ENCODE measurements at places on chromosomes 3 and 15.

- DNase-seq, result no peak
Observed at GRCh38 chr3:120470870-120471269, 20.1 kb upstream of the FSTL1 start.

DNA sequence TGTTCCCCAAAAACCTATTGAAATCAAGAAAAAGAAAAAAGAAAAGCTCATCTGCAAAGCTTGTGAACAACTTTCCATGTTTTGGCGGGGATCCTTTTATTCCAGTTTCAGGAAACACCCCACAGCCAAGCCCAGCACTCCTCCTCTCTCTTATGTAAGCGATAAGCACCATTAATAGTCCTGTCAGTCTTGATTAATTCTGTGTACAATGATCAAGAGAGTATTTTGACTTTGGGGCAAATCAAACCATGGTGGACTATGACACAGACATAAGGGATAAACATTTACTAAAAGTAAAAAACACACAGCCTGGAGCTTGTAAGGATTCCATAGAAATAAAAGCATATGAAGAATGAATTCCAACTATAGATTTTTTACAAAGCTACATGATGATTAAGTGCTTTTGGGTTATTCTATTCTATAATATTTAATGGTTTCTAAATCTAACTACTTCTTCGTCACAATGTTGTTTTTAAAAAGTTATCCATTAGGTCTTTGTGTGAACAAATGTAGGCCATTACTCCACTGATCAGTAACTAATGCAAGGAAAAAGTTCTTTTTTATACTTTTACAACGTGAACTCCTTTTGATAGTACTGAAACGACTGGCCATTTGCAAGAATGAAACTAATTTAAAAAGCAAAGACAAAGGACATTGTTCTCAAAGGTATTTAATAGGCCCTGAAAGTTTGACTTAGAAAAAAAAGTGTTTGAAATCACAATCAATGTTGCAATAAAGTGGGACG, 106.5 kb downstream of the KCNAB1 start:
- no peak for DNase-seq

GRCh38 chr15:73397461-73397860, 28.7 kb upstream of the HCN4 start:
- no peak for DNase-seq

GRCh38 chr3:41199866-41200668, 762 bp downstream of the CTNNB1 start:
- DNase-seq, result peak; percentile 9

GRCh38 chr3:56154297-56154696, 314.0 kb downstream of the ERC2 start:
- DNase-seq, result no peak

GRCh38 chr3:67048067-67048714, 50.1 kb downstream of the KBTBD8 start:
- DNase-seq, result no peak

DNA sequence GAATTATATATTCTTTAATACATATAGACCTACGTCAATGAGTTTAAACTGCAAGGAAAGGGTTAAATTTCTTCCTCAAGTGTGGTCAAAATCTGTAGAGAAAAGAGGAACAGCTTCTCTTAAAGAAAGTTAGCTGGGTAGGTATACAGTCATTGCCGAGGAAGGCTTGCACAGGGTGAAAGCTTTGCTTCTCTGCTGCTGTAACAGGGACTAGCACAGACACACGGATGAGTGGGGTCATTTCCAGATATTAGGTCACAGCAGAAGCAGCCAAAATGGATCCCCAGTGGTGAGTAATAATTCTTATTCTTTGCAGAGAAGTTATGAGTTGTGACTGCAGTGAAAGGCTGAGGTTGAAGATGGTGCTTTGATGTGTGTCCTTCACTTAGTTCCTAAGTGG, at the start of gene CD86:
TSS of gene CD86 (plus strand) at position 148 of the 400 bp plus-strand sequence. CDS start at position 276, 128 bp downstream.
- no peak for DNase-seq

DNA sequence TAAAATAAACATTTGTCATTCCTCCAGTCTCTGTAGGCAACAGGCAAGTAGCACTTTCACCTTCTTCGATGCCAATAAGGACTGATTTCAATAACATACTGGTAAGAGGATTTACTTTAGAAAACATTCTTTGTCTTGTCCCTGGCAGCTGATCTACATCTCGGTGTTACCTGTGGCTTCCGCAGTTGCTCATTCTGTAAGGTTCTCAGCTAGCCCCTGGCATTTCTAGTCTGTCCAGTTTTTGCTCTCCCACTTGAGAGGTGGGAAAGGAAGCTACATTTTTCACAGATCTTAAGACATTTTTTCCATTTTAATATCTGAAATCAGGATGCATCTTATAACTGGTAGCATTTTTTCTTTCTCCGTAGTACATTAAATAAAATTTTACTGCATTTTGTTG, 19.7 kb upstream of the MAP6D1 start:
- DNase-seq, result no peak

DNA sequence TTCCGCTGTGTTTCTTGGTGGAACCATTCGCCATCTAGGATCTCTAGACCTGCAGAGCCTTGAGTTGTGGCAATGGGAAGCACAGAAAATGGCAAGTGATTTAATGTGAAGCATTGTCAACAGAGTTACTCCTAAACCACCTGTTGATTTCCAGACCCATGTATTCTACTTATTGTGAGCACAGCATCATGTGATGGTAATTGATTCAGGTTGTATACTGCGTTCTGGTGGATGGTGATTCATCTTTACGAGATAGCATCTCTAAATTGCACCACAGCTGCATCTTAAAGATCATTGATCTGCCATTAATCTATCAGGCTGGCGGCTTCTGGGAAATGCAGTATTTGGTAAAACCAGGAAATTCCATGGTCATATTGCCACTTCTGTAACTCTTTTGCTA, 7.4 kb downstream of the RTP4 start:
- DNase-seq, result no peak

- peak; percentile 30 for DNase-seq
Observed at GRCh38 chr15:43977072-43977884, 150.5 kb downstream of the WDR76 start.

DNA sequence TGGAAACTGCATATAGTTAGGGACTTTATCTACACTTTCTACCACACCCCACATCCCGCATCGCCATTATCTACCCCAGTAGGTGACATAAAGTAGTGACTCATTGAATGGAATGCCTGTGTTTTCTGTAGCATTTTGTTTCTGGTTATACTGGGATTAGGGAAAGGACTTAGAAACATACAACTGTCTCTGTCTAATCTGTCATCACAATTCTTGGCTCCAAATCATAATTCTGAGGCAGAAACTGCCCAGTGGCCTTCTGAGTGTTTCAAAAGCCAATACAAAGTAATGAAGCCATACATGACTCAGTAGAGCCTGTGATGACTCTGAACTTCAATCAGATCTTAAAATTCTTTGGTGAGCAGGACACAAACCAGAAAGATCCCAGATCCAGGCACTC, 115.7 kb upstream of the CHRM5 start:
- no peak for DNase-seq

DNA sequence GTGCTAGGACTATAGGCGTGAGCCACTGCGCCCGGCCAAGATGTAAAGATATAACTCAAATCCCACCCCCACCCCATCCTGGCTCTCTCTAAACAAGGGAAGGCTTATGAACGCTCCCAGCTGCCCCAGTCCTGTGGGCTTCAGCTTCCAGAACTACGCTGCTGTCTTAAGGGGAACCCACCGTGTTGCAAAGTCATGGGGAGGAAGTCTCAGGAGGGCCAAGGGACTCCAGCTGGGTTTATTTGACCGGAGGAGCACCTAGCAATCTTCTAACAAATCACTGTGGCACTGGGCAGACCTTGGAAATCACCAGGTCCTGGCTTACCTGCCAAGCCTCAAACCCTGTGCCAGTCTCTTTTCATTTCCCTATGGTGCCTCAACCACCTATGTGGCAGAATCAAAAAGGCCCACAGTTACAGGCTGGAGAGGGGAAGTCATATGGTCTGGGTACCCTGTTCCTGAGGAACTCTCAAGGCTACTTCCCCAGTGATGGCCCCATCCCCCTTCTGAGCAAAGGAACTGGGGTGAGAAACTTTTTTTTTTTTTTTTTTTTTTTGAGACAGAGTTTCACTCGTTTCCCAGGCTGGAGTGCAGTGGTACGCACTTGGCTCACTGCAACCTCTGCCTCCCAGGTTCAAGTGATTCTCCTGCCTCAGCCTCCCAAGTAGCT, 83.4 kb downstream of the RBPMS2 start:
- DNase-seq, result no peak

GRCh38 chr15:69909719-69910444, 187.8 kb downstream of the TLE3 start:
- no peak for DNase-seq

DNA sequence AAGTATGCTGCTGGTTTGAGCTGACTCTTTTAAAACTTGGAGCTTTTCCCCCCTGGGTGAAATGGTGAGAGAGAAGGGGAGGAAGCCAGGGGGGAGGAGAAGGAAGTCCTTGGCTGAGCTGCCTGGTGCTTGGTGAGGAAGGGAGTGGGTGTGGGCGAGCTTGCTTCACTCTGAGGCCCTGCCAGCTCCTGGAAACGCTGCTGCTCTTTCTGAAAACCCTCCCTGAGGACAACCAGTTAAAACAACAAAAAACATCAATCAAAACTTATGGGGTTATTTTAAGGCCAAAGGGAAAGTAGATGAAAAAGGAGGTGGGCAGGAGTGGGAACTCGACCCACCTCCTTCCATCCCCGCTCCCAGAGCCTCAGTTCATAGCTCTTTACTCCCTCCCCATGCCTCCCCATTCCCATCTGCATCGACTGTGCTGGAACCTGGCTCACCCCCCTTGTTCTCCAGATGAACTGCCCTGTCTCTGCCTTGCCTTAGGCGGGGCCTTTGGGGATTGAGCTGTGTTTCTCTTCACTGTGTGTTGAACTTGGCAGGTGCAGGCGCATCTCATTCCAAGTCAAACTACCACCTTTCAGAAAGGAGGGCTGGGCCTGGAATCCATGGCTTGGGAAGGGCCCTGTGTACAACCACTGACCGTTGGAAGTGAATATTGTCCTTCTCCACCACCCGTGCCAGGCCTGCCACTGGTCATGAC, 166.1 kb downstream of the ZNF621 start:
- DNase-seq, result no peak

DNA sequence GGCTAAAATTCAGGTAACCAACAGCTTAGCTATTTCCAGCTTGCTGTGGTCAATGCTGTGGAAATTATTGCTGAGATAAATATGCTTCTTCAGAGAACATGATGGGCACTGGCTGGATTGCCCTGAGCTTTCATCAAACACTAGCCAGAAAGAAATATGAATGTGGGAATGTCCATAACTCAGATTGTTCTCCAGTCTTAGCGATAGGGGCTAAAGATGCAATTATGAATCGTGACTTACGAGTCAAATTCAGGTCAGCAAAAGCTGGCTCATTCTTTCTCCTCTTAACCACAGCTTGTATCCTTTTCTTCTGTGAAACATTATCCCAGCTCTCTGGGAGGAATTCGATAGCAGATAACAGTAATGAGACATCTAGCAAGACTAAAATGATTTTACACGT, 307.6 kb downstream of the RYR3 start:
- DNase-seq, result no peak

GRCh38 chr3:99866261-99866761, 48.6 kb downstream of the CMSS1 start:
- no peak for DNase-seq

DNA sequence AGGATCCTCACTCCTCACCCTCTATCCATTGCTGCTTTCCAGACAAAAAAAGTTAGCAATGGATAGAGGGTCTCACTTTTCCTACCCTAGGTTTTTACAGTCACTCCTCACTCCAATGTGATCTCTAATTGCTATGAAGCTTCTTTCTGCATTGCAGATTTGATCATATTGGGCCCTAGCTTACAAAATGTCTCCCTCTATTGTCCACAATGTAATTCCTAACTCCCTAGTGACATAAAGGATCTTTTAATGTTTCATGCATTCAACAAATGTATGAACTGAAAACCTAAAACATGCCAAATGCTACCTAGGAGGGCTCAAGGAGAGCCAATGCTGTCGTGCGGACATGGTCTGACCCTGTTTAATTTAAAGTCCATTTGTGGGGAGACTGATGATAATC, 234.8 kb downstream of the CADM2 start:
- DNase-seq, result no peak

DNA sequence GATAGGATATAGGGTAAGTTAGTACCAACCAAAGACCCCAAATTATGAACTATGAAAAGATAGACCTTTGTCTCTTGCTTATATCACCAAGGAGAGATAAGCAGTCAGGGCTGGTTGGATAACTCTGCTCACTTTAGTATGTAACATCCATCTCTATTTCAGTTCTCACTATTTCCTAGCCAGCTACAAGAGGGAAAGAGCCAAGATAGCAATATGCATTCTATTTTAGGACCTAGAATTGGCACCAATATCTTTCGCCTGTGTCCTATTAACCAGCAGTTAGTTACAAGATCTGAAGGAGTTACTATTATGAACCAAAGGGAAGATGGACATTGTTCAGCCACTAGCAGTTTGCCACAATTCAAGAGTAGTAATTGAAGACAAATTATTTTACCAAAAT, 457.5 kb downstream of the NSUN3 start:
- no peak for DNase-seq

DNA sequence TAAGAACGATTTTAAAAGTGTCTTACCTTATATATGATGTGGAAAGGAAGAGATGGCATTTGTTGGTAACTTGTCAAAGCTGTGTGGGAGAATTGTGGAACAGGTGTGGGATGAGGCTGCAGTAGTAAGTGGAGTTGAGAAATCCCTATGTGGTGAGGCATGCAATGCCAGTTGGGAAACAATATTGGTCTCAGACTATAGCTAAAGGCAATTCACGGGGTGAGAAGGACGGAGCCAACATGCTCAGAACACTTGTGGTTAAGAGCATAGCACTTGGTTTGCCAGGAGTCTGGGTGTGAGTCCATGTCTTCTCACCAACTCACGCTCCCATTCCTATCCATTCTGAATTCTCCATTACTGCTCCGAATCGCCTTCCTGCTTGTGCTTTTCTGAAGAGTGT, 615.6 kb upstream of the ADAMTS9 start:
- no peak for DNase-seq

GRCh38 chr3:157499342-157499963, 3.8 kb downstream of the VEPH1 start:
- DNase-seq, result no peak

DNA sequence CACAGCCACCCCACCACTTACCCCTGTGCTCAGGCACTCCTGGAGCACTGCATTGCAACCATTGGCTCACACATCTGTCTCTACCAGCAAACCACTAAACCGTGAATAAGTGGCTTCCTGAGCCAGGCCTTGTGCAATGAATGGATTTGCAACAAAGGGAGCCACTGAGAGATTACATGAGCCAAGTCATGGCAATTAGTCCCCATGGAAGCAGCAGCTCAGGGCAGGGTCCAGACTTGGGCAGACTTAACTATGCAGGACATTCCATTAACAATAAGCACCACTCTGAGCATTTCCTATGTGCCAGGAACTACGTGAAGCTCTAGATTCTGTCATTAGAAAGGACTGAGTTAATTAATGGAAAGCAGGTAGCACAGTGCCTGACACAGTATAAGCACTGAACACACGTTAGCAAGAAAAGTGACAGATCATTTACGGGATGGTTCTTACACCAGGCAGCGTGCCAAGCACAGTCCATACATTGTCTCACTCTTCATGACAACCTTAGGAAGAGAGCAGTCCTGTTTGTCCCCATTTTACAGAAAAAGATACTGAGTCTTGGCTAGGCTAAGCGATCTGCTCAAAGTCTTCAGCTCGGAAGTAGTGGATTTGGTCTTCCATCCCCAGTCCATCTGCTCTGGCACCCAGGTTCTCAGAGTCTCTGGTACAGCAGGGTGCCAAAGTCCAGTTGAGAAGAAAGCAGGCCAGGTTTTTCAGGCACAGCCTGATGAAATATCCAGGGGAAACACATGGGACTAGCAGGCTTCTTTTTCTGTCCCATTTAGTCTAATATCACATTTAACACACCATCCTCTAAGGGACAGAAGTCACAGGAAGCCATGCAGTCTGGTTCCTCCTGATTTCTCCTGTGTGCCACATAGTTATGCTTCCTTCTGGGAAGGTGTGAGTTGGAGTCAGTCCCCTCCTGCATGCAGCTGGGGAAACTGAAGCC, 44.1 kb downstream of the LIPC start:
- DNase-seq, result no peak

Data from activated gamma-delta T cell treated with anti-CD3 and anti-CD28 coated beads, Interleukin-2, amount 50 U/mL, for 16 hours (primary cell).